ENCODE measurements at places on chromosomes 6 and 20. TPM values are rescaled to one million over a fixed set of nuclear protein-coding genes. Genes with fewer than 3 reads are reported as not detected.

The SLPI gene
- total RNA-seq: 95.5 TPM

The HTR1B gene
- total RNA-seq: 0.62 TPM

The GJA10 gene
- not detected for total RNA-seq

The TREM2 gene
- total RNA-seq: 8.8 TPM

The SIGLEC1 gene
- 19.2 TPM for total RNA-seq

The CYP39A1 gene
- 8.3 TPM for total RNA-seq

The C20orf144 gene
- total RNA-seq: not detected

The TULP1 gene
- total RNA-seq: not detected

The DEFB124 gene
- total RNA-seq: 1.8 TPM

- no peak for DNase-seq
Measured at GRCh38 chr20:35610833-35611427, 4.7 kb upstream of the SPAG4 start.

- no peak for DNase-seq
Measured at GRCh38 chr20:56957737-56958553, 308.5 kb downstream of the BMP7 start.

DNA sequence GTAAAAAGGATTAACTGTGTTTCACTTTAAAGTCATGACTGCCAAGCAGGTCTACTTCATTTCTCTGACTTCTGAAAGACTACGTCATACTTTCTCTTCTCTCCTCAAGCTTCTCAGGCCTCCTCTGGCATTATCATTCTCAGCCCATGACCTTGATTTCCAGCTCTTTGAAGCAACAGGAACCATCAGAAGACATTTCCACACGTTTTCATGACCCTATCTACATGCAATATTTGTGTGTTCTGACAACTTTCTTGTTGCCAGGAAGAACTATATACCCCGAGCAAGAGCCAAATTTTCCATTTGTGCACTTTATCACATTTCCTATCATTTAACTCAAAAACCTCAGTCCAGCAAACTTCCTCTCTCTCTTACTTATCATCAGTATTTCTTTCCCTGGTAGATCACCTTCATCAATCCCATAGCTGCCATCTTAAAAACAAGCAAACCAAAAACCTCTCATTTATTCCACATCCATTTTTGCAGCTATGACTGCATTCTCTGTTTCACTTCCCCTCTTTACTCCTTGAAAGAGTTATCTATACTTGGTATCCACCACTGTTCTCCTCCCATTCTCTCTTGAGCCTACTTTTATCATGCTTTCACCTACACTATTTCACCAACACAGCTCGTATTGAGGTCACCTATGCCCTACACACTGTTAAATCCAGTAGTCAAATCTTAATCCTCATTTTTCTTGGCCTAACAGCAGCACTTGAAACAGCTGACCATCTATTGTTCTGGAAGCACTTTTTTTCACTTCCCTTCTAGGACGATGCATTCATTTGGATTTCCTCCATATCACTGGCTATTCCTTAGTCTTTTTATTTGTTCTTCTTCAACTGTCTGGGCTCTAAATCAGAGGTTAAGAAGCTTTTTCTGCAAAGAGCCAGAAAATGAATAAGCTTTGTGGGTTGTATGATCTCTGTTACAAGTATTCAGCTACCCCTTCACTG lies 47.1 kb downstream of the STX7 start:
- DNase-seq: no peak

DNA sequence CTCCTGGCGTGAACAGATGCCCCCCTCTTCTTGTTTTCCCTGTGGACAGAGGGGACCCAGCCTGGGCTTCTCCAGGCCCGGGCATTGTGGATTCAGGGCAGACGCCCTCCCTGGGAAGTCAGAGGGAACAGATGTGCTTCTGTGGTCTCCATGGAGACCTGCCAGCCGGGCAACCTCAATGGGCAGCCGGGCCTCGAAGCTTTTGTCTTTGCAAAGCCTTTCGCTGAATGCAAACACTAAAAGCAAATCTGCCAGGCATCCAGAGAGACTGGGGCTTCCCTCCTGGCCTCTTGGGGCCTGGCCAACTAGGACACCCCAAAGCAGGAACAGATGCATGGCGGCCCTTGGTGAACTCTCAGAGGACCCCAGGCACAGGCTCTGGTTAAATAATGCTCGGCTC lies 370.0 kb upstream of the SULF2 start:
- no peak for DNase-seq

DNA sequence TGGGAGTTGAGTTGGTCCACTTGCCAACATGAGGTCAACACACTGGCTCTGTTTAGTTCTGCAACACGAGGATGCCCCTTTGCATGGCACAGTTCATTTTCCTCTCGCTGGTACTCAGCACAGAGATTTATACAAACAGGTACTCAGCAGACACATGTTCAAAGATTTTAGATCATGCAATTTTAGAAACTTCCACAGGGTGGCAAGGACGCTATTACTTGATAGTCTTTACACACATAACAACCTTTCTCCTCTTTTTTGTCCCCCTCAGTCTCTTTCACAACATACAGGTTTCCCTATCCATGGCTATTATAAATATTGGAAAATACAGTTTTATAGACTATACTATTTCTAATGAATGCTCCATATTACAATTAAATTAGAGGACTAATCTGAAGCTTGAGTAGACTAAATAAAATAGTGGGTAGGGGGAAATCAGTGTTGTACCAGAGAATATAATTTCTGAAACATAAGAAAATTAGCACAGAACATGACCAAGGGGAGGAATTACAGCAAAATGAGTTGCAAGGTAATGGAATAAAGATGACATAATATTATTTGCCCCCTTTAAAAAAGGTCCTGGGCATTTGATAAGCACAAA lies 331.8 kb upstream of the BTBD3 start:
- DNase-seq: no peak

DNA sequence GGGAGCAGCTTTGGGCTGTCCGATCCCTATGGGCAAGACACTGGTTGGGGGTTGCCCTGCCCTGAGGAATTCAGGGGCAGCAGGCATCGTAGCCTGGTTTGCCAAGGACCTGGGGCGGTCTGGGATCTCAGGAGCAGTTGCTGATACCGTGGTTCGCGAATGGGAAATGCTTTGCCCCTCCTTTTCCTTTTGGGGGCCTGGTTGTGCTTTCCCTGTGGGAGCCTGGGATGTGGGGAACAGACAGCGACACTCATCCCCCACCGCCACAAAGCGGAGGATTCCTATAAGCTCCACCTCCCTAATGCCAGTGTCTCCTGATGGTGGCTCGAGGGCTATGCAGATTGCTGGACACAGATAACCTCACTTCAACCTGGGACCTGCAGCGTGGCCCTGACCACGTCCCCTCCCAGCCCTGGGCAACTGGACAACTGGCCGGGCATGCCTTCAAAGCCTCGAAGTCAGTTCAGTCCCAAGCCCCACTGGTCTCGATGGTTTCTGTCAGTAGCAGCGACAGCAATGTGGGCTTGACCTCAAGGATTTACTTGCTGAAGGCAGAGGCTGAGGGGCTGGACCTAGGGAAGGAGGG lies 3.3 kb downstream of the CEBPB start:
- DNase-seq: no peak

DNA sequence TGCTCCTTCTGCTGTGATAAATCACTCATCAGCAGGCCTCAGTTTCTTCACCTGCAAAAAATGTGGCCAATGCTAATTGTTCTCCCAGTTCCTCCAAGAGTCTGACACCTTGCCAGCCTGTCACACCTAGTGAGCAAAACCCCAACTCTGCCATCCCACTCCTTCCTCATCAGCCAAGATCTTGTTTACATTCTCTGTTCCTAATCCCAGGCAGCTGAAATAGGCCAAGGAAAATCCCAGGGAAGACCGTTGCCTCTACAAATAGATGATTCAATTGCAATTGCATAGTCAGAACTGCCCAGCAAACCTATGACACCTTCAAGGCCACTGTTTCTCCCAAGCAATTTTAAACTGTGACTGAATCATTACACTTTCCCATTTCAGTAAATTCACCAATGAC lies 78.7 kb downstream of the GMDS start:
- no peak for DNase-seq

GRCh38 chr6:41608443-41609151 lies 29.7 kb upstream of the MDFI start:
- no peak for DNase-seq

DNA sequence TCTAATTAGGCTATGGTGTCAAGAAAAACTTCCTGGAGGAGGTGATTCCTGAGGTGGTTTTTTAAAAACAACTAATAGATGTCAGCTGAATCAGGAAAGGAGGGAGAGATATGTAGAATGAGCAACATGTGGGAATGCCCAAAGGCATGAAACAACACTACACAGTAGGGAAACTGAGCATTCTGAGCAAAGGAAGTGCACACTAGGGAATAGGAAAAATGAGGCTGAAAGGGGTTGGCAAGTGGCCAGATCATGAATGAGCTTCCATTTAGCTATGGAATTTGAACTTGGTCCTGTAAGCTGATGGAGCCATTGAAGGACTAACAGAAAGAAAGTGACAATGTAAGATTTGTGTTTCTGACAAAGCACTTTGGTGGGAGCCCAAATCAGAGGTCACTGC lies 16.9 kb upstream of the SLC35F1 start:
- no peak for DNase-seq

GRCh38 chr6:147833607-147834006 lies 325.1 kb downstream of the SAMD5 start:
- no peak for DNase-seq

- no peak for DNase-seq
Measured at GRCh38 chr6:49097116-49097515, 365.9 kb downstream of the MMUT start.

DNA sequence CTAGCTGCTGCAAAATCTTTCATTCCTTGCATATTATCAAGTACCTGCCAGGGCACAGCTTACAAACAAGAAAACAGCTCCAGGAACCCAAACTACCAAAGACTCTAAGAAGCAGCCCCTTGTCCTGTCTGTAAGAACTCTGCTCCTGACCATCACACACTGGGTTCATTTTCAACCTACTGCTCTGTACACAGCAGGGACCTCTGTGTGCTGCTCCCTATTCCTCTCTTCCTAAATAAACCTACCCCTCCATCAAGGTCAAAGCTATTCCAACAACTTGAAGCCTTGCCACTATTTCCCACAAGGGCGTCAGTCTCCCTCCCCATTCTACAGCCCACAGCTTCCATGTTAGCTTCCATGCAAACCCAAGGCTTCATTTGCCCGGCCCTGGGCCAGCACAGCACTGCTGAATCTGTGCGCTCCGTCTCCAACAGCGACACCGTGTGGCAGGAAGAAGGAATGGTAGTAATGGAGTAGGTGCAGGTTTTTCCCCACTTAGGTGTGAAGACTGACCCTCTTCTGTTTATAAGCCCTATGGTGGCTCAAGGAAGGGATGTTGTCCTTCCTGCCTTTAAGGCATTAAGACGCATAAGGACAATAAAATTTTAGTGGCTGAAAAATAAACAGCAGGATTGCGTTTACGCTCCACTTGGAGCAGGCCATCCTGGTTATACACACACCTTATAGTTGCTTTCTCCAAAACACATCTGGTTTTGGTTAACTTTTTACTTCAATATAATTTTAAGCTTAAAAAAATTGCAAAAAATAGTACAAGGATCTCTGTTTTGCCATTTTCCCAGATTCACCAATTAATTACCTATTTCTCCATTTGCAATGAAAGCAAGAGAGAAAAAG lies 115.2 kb upstream of the NXT1 start:
- peak; percentile 77 for DNase-seq

DNA sequence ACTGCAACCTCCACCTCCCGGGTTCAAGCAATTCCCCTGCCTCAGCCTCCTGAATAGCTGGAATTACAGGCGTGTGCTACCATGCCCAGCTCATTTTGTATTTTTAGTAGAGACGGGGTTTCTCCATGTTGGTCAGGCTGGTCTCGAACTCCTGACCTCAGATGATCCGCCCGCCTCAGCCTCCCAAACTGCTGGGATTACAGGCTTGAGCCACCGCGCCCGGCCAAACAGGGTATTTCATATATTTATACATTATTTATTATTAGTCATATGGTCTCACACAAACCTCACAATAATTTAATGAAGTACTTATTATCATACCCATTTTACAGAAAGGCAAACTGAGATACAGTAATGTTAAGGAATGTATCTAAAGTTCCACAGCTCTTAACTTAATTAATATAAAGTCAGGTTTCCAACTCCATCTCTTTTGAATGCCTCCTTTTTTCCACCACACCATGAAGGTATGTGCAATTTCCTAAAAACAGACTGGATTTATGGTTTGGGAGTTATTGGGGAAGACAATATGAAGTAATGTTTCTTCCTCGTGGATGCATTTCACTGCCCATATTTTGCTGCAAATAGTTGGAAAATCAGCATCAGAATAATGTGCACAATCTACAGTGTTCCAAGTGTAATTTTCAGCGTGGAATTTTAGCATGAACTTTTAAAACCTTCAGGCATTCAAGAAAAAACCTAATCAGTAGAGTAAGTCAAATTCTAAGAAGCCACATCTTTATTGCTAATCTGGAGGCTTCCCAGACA lies 65.7 kb downstream of the ZMYND8 start:
- DNase-seq: peak; percentile 31

DNA sequence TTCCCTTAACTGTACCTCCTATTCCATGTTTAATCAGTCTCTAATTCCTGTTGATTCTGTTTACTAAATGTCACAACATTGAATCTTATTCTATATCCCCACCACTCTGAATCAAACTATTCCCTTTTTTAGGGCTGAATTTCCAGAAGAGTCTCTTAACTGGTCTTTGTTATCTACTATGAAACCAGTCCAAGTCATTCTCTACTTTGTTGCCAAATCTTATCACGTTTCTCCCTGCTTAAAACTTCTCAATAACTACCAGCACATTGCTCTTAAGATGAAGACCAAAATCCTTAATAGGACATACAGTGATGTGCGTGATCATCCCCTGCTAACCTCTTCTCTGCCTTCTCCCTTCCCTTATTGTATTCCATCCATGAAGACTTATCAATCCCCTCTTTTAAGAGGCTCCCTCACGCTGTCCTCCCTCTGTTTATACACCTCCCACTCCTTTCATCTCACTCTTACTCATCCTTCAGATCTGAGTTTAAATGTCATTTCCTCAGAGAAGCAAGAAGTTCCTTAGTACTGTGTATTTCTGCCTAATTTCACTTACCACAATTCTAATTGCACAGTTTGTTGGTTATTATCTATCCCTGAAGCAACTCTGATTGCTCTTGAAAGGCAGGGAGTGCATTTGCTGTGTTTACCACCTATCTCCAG lies 143.0 kb upstream of the AHI1 start:
- no peak for DNase-seq

GRCh38 chr6:8014947-8015346 lies 49.2 kb downstream of the BLOC1S5 start:
- no peak for DNase-seq

GRCh38 chr6:15319677-15320076 lies 73.8 kb downstream of the JARID2 start:
- no peak for DNase-seq

DNA sequence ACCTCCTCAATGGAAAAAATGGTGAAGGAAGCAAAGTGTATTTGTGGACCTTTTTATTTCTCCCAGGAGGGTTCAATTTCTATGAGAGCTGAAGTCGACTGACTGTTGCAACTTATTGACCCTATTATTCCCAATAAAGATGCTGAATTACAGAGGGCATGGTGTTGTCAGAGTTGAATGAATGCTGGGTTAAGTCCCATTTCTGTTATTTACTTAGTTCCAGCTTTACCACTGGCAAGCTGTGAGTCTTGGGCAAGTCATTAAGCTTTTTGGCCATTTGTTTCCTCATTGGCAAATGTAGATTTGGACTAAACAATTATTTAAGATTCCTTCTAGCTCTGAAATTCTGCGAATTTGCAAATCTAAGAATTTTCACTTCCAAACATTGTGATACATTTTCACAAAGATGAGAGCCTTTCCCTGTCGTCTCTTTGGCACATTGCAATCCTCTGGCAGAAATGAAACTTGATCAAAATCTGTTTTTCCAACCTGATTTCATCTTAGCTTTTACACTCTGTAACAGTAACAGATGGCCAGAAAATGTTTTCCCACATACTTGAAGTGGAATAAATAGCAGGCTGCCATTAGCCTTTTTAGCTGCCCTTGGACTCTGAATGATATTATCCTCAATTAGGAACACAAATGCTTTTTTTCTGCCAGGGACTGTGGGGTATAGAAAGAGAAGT lies 21.3 kb downstream of the BLTP3A start:
- DNase-seq: no peak
